ENCODE measurements at places on chromosomes 11 and 22.
A peak's percentile ranks its signal among the peaks of the same experiment; 100 is the strongest.

DNA sequence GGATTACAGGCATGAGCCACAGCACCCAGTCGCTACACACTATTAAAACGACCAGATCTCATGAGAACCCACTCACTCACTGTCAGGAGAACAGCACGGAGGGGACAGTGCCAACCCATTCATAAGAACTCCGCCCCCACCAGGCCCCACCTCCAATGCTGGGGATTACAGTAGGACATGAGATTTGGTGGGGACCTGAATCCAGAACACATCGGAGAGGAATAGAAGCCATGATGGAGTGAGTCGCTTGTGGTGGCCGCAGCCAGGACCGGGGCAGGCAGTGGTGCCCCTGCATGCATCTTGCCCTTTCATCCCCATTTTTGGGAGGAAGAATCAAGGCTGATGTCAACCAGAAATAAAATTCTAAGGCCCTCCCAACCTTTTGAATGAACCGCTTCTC lies 8.7 kb downstream of the NADSYN1 start:
- H3K4me1 ChIP-seq: no peaks in the 10 kb centered on the region
- no peak overlapping the region for H3K4me3 ChIP-seq
- H3K27ac ChIP-seq: no peak overlapping the region

- H3K36me3 ChIP-seq: no peaks in the 10 kb centered on the region
- H3K4me1 ChIP-seq: no peaks in the 10 kb centered on the region
- H3K27me3 ChIP-seq: no peaks in the 10 kb centered on the region
- H3K4me3 ChIP-seq: no peak overlapping the region
- DNase-seq: no peak
These were observed 18.4 kb downstream of the OR2AT4 start for GRCh38 chr11:75078233-75078632.

- no peaks in the 10 kb centered on the region for H3K4me1 ChIP-seq
- H3K4me3 ChIP-seq: no peak overlapping the region
- H3K36me3 ChIP-seq: no peaks in the 10 kb centered on the region
- H3K27me3 ChIP-seq: no peaks in the 10 kb centered on the region
- H3K27ac ChIP-seq: no peak overlapping the region
- no peak for DNase-seq
These were observed 18.7 kb downstream of the SOX6 start for GRCh38 chr11:16337421-16338213.

DNA sequence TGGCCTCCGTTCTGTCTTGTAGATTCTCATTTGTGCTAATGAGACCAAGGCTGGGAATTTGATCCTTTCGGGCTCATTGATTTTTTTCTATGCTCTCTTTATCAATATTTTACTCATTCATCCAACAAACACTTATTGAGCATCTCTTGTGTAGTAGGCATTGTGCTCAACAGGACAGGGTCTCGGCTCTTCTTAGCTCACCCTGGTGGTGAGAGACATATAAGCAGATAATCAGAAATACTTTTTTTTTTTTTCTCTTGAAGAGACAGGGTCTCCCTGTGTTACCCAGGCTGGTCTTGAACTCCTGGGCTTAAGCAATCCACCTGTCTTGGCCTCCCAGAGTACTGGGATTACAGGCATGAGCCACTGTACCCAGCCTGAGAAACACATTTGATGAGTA lies 48.0 kb upstream of the SLC5A1 start:
- no peak for DNase-seq
- no peak overlapping the region for H3K27ac ChIP-seq
- H3K4me1 ChIP-seq: no peaks in the 10 kb centered on the region
- H3K36me3 ChIP-seq: no peaks in the 10 kb centered on the region
- no peak overlapping the region for H3K4me3 ChIP-seq
- no peaks in the 10 kb centered on the region for H3K27me3 ChIP-seq

DNA sequence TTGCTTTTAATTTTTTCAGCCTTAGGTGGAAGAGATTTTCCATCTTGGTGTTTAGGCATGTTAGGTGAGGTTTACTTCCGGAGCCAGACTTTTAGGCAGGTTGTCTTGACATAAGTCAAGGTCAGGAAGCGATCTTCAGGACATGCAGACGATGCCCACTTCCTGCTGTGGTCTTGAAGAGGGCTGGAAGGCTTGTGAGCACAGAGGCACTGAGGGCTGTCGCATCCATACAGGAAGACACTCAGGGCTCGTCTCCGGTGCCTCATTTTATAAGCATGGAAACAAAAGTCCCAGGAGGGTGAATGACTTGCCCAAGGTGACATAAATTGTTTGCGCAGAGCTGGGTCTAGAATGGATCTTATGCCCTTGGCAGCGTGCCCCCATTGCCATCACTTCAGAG lies 30.8 kb downstream of the MARK2 start:
- peak overlapping the region; percentile 40 for H3K27ac ChIP-seq
- H3K36me3 ChIP-seq: no peaks in the 10 kb centered on the region
- peak overlapping the region; percentile 2 for H3K4me3 ChIP-seq
- peak; percentile 36 for DNase-seq
- no peaks in the 10 kb centered on the region for H3K27me3 ChIP-seq

DNA sequence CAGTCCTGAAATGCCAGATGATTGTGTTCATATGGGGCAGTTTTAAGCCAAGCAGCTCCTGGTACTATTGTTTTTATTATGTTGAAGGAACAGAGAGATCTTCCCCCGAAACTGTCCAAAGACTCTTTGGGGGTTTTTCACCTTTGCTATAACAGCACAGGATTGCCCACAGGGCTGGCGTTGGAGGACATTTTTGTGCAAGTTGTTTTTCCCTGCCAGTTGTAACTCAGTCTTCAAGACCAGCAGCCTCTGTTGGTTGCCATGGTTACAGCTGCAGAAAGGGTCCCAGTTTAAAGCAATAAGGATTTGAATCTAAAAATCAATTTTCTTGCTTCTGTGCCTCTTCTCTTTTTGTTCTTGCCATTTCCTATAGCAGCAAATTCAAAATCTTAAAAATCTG lies 45.4 kb upstream of the YWHAH start:
- H3K27ac ChIP-seq: no peak overlapping the region
- H3K27me3 ChIP-seq: no peaks in the 10 kb centered on the region
- no peak for DNase-seq
- no peak overlapping the region for H3K4me3 ChIP-seq
- H3K4me1 ChIP-seq: no peaks in the 10 kb centered on the region

GRCh38 chr11:304915-305843 lies 2.4 kb upstream of the IFITM2 start:
- no peak overlapping the region for H3K4me3 ChIP-seq
- peaks cover 23% of the 10 kb centered on the region for H3K4me1 ChIP-seq
- H3K36me3 ChIP-seq: no peaks in the 10 kb centered on the region
- H3K27me3 ChIP-seq: no peaks in the 10 kb centered on the region

GRCh38 chr11:115464269-115464668 lies 39.9 kb downstream of the CADM1 start:
- no peak for DNase-seq
- no peak overlapping the region for H3K27ac ChIP-seq
- no peaks in the 10 kb centered on the region for H3K36me3 ChIP-seq
- no peak overlapping the region for H3K4me3 ChIP-seq

- no peaks in the 10 kb centered on the region for H3K36me3 ChIP-seq
- no peak for DNase-seq
- H3K27me3 ChIP-seq: no peaks in the 10 kb centered on the region
These were observed 640 bp upstream of the VSIG10L2 start for GRCh38 chr11:125945011-125945796.

GRCh38 chr11:114130115-114130576 lies 70.6 kb downstream of the ZBTB16 start:
- no peak overlapping the region for H3K27ac ChIP-seq
- peaks cover 2% of the 10 kb centered on the region for H3K4me1 ChIP-seq
- DNase-seq: no peak
- no peak overlapping the region for H3K4me3 ChIP-seq

DNA sequence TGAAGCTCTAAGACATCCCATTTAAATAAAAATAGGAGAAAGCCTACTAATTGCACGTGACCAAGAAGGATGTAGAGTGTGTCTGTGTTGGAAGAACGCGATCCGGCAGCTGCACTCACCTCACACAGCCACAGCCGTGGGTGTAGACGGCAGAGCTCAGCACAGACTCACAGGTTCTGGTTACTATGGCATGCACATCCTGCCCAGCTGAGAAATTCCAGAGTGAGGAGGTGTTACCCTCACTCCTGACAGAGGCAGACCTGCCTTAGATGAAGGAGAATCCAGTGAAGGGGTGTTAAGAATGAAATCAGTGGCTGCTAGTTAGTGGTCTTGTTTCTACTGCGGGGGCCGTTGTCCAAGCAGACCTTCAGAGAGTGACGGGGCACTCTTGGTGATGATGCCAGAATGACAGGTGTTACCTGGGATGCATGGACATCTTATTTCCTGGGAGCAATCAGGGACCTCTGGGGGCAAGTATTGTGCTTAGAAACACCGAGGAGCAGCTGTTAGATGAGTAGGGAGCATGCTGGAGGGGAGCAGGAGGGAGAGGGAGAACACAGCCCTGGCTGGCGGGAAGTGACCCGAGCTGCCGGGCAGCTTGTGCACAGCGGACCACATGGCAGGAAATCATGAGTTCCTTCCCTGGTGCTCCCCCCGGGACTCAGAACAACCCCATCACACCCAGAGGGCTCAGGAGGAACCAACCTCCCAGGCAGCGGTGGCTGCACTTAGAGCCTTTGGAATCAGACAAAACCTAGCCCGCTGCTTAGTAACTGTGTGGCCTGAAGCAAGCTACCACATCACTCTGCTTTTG lies 12.3 kb downstream of the KCNJ5 start:
- no peak for DNase-seq
- H3K4me1 ChIP-seq: peaks cover 8% of the 10 kb centered on the region
- H3K27ac ChIP-seq: no peak overlapping the region
- H3K4me3 ChIP-seq: no peak overlapping the region

DNA sequence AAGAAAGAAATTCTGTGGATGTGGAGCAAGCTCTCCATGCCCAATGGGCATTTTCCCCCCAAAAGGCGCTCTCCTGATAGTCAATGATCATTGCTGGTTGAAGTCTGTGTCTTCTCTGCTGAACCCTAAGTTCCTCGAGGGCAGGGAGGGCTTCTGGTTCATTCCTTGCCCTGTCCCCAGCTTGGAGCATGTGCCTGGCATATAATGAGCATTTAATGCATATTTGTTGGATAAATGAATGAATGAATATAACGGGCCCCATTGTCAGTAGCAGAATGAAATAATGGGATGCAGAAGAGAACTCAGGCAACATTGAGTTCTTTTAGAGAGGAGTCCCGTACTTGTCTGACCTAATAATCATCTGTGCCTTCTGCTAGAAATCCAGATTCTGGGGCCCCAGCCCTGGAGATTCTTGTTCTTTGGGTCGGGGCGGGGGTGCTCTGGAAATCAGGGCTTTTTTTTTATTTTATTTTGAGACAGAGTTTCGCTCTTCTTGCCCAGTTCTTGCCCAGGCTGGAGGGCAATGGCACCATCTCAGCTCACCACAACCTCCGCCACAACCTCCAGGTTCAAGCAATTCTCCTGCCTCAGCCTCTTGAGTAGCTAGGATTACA lies 64.4 kb downstream of the CD82 start:
- DNase-seq: no peak
- no peak overlapping the region for H3K27ac ChIP-seq
- H3K4me1 ChIP-seq: peaks cover 3% of the 10 kb centered on the region
- no peaks in the 10 kb centered on the region for H3K36me3 ChIP-seq
- no peak overlapping the region for H3K4me3 ChIP-seq

- H3K27ac ChIP-seq: no peak overlapping the region
- no peaks in the 10 kb centered on the region for H3K36me3 ChIP-seq
- no peak for DNase-seq
- no peak overlapping the region for H3K4me3 ChIP-seq
- no peaks in the 10 kb centered on the region for H3K4me1 ChIP-seq
- H3K27me3 ChIP-seq: no peaks in the 10 kb centered on the region
These were observed 32.6 kb downstream of the SVIP start for GRCh38 chr11:22797047-22797446.

DNA sequence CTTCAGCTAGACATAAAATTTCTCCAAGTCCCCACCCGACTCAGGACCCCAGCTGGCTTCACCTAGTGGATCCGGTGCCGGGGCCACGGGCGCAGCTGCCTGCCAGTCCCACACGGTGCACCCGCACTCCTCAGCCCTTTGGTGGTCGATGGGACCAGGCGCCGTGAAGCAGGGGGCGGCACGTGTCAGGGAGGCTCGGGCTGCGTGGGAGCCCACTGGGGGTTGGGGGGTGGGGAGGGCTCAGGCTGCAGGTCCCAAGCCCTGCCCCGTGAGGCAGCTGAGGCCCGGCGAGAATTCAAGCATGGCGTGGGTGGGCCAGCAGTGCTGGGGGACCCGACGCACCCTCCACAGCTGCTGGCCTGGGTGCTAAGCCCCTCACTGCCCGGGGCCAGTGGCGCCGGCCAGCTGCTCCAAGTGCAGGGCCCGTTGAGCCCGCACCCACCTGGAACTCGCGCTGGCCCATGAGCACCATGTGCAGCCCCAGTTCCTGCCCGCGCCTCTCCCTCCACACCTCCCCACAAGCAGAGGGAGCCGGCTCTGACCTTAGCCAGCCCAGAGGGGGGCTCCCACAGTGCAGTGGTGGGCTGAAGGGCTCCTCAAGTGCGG lies 747.0 kb downstream of the FAM181B start:
- H3K27ac ChIP-seq: no peak overlapping the region
- H3K4me1 ChIP-seq: no peaks in the 10 kb centered on the region
- H3K4me3 ChIP-seq: no peak overlapping the region
- no peaks in the 10 kb centered on the region for H3K27me3 ChIP-seq
- H3K36me3 ChIP-seq: no peaks in the 10 kb centered on the region
- DNase-seq: no peak

GRCh38 chr11:10409207-10409661 lies 45.8 kb upstream of the AMPD3 start:
- no peaks in the 10 kb centered on the region for H3K36me3 ChIP-seq
- H3K27ac ChIP-seq: no peak overlapping the region
- H3K4me1 ChIP-seq: peaks cover 11% of the 10 kb centered on the region
- H3K4me3 ChIP-seq: no peak overlapping the region
- DNase-seq: no peak

DNA sequence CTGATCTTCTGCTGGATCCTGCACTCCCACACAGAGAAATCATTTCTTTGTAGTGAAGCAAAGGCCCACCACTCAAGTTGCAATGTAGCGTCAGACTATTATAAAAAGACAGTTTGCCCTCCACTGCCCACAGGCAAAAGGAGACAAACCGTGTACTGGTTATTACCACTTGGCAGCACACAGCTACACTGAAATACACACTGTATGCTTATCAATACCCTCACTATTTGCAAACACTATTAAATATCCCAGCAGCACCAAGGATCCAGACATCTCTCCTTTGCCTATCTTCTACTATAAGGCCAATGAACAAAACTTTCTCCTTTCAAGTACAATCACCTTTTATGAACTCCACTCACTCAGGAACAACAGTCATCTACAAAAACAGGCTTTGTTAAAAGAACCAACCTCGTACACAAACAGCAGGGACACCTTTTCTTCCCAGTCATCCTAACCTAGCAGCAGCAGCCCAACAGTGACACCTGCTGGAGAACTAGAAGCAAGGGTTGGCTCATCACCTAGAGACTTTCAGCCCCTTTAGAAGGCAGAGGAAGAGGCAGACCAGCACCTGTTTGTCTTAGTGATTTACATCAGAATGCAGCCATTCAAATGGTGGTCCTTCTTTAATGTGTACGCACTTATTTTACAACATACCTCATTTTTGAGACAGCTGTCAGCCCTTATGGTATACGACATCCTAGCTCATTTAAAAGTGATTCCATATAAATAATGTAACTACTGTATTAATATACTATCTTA lies 56.1 kb downstream of the AMBRA1 start:
- H3K36me3 ChIP-seq: peaks cover 29% of the 10 kb centered on the region
- no peak overlapping the region for H3K4me3 ChIP-seq
- H3K27ac ChIP-seq: no peak overlapping the region
- H3K27me3 ChIP-seq: no peaks in the 10 kb centered on the region
- H3K4me1 ChIP-seq: no peaks in the 10 kb centered on the region
- DNase-seq: peak; percentile 46

- H3K27ac ChIP-seq: no peak overlapping the region
- no peak for DNase-seq
- no peak overlapping the region for H3K4me3 ChIP-seq
- no peaks in the 10 kb centered on the region for H3K36me3 ChIP-seq
- H3K27me3 ChIP-seq: no peaks in the 10 kb centered on the region
These were observed 37.6 kb upstream of the RCN1 start for GRCh38 chr11:32053151-32053888.
